Pulmonary artery endothelial cell (primary cell): ENCODE measurements at places on chromosomes 11 and 22. TPM values are rescaled to one million over a fixed set of nuclear protein-coding genes. Genes with fewer than 3 reads are reported as not detected.

- DNase-seq, result no peak
Measured at GRCh38 chr11:92227959-92228935, 3.6 kb downstream of the FAT3 start.

DNA sequence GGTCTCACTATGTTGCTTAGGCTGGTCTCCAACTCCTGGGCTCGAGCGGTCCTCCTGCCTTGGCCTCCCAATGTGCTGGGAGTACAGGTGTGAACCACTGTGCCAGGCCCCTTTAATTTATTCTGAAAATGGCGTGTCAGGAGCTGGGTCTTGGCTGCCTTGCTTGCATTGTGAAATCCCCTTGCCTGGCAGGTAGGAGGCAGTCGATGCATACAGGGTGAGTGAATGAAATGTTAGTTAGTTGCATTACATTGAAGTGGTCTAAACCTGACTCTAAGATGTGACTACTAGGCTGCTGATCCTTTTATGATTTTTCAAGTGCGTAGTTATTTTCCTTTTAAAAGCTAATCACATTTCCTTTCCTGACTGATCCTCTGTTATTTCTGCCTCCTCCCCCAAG, 42.9 kb downstream of the PARVB start:
- no peak for DNase-seq

DNA sequence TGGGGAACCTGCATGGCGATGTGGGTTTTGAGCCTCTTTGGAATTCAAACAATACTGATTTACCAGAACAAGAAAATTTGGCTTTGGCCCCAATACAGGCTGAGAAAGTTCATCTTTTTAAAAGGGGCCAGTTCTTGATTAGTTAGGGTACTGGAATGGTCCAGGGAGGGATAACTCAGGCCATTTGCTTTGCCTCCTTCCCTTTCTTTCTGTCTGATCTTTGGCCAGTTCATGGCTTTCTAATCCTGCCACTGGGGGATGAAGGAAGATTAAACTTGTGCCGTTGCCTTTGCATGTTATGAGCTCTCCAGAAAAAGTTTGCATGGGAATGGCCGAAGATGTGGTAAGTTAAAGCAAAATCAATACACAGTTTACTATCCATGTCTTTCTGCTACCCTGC, 78.4 kb downstream of the ADAMTS15 start:
- DNase-seq, result no peak

DNA sequence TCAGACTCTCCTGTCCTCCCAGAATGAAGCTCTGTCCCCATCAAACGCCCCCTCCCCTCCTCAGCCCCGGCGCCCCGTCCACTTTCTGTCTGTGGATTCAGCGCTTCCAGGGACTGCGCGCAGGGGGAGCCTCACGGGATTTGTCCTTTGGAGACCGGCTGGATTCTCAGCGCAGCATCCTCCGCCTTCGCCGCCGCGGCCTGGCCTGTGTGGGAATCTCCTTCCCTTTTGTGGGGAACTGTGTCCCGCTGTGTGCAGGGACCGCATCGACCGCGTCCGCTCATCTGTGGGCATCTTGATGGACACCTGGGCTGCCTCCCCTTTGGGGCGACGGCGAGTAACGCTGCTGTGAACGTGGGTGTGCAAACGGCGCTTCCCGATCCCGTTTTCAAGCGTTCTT, 1.1 kb upstream of the SCT start:
- DNase-seq, result no peak

DNA sequence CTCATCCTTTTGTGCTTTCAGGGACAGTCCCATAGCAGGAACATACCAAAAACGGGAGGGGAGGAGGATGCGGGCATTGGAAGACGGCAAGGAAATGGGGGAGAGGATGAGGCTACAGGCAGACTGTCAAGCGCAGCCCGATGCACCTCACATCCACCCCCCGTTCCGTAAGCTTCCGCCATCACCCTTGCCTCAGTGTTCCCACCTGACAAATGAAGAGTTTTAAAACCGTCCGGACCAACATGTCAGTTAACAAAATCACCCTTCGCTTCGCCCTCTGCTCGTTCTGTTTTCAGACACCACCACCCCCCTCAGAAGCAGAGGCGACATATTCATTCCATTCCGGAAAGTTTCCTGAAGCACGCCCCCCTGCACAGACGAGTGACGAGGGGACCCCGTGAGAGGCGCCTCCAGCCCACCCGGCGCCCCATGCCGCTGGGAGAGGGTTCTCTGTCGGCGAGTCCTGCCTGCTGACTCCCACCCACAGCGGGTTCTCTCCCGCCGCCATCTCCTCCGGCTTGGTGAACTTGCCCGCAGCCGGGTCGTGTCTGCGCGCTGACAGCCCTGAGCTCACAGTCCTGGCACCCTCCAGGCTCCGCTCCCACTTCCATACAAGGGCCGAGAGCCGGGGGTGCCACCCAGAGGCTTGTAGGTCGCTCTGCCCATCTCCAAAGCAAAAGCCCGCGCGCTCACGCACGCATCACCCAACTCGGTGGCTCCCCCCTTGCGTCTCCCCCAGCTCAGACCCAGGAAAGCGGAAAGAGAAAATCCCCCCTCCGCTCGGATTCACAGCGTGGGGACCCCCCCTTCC, 1.5 kb downstream of the IGSF9B start:
- no peak for DNase-seq

DNA sequence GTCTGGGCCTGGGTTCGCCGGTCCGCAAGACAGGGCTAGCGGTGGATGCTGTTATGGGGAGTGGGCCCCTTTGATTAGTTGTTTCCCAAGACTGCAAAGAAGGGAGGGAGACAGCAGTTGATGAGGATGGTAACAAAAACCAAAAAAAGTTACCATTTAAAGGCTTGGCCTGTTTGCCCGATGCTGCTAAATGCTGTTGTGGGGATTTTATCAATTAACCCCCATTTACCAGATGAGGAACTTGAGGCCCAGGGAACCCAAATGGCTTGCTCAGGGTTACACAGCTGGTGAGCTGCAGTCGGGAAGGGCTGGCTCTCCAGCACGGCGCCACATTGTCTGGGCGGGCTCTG, 3.4 kb downstream of the TRPT1 start:
- DNase-seq, result no peak

DNA sequence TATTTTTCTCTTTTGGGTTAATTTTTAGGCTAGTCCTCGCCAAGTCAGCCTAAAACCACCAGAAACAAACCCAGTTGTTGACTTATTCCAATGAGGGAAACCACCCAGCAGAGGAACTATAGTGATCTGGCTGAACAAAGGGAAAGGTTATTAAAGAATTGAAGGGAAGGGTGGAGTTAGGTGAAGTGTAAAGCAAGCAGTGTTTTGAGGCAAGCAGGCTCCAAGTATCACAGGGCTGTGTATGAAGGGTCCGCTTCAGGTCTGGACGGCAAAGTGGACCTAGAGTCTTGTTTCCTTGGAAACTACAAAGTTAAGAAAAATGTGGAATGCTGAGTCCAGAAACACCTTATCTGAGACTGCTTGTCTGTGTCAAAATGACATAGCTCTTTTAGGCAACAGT, 3.2 kb upstream of the TCN2 start:
- no peak for DNase-seq

- DNase-seq, result no peak
Measured at GRCh38 chr11:84524422-84525051, 1102.6 kb downstream of the DLG2 start.

GRCh38 chr22:47574556-47574955, 812.1 kb downstream of the TBC1D22A start:
- DNase-seq, result no peak

DNA sequence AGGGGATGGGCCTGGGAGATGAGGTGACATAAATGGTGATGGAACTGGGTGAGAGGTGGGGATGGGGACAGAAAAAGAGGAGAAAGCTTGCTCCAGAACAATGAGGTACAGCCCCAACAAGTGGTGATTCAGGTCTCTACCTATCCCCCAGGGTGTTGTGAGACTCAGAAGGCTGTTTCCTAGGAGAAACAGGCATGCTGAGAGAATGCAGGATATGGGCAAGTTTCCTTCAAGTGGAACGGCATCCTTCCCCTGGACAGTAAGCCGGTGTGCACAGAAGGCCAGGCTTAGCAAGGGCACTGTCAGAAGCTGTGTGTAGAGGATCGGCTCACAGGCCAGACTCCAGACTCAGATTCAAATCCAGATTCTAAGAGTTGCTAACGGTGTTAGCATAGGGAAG, 34.1 kb upstream of the CRTAM start:
- DNase-seq, result no peak

- DNase-seq, result peak; percentile 20
Measured at GRCh38 chr11:75311858-75312288, 39.6 kb downstream of the ARRB1 start.

- DNase-seq, result no peak
Measured at GRCh38 chr11:34366522-34366921, 8.7 kb upstream of the ABTB2 start.

GRCh38 chr11:2092956-2093412, 46.2 kb downstream of the IGF2 start:
- no peak for DNase-seq

DNA sequence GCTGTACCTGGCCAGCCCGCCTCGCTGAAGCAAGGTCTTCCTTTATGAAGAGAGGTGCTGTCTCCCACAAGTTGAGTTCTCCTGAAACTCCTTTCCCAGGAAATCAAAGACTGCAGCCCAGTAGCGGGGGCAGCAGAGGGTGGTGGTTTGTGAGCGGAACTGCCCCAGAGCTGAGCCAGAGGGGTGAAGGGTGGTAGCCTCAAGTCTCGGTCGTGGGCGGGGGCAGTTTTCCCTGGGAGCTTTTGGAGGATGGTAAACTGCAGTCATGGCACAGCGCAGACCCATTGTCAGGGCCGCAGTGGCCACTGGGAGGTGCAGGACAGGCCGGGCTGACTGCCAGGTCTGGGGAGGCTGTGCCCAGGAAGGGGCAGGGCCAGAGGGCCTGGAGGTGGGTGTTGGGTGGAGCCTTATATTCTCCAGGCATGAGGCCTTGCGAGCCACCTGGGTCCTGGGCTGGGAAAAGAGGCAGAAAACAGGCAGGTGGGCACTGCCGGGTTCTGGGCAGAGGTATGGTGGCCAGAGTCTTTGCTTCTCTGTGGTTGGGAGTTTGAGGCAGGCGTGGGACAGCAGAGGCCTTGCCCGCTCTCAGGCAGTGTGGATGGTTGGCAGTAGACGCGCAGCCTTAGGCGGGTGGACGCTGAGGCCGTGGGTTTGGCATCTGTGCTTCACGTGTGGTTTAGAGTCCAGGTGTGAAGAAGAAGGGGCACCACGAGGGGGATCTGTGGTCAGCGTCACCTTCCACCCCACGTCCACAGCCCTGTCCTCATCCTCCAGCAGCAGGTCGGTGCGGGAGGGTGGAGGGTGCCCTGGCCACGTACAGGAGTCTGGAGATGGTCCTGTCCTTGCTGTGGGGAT, 1176.4 kb downstream of the BRD1 start:
- no peak for DNase-seq

DNA sequence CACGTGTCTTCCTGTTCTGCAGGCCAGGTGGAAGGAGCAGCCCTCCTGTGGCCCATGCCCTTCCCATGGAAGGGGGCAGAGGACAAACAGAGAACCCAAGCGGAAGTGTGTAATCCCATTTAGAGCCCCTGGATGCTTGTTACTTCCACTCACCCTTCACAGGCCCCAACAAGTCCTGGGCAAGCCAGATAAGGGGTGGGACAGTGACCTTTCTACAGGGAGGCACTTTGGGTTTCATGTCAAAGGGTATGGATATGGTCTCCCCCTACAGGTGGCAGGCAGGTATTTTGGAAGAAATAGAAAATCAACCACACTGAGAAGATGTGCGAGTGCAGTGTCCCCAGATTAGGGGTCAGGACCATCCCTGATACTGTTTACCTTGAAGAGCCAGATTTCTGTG, 11.4 kb downstream of the MPEG1 start:
- DNase-seq, result no peak

- no peak for DNase-seq
Measured at GRCh38 chr11:94997437-94997836, 23.9 kb downstream of the KDM4D start.

- DNase-seq, result no peak
Measured at GRCh38 chr22:36435516-36436415, 45.7 kb downstream of the TXN2 start.

GRCh38 chr22:17192186-17192585, 27.0 kb downstream of the ADA2 start:
- no peak for DNase-seq

DNA sequence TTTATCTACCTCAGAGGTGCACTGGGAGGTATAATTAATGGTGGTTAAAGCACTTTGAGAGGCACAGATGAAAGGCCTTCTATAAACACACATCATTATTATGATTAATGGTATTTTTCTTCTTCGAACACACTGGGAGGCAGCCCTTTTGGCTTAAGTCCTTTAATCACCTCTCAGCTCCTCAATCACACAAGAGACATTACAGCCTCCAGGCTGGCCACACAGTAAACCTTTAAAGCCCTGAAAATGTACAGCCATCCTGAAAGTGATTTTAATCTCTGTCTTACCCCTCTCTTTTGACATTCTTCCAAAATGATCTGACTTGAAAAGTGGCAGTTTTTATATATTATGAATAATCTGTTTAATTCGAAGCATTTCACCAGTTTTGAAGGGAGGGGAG, 54.3 kb upstream of the VSTM5 start:
- DNase-seq, result no peak

GRCh38 chr11:131616481-131617140, 246.2 kb downstream of the NTM start:
- DNase-seq, result no peak

DNA sequence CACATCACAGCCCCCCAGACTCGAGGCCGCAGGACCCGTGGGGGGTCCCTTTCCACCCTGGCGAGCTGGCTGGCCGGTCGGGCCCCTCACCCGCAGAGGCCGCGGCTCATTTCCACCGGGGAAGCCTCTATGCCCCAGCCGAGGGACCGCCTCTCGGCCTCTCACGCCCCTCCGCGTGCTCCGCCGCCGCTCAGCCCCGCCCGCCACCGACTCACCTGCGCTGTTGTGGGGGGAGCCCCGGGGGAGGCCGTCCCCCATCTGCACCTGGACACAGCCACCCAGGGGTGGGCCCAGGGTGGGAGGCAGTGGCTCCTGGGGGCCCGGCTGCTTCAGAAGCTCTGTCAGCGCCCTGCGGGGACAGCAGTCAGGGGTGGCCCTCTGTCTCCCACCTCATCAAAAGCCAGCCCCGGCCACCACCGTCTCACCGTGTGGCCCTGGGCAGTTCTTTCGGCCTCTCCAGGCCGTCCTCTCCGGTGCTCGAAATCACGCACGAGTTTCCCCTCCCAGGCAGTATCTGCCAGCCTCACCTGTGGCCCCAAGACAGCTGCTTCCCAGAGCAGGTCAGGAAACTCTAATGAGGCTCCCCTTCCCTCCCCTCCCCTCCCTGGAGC, 3.8 kb downstream of the SHISA8 start:
- no peak for DNase-seq

MTNR1B gene
- not detected in 2 replicates for total RNA-seq

NLRP14 gene
- 0.21 and 0.40 TPM in 2 replicates for total RNA-seq

CDKN1C gene
- 3.5 and 4.2 TPM in 2 replicates for total RNA-seq

SCGB1C1 gene
- not detected in 2 replicates for total RNA-seq

NXPE4 gene
- not detected in 2 replicates for total RNA-seq

MS4A12 gene
- not detected in 2 replicates for total RNA-seq

MS4A1 gene
- total RNA-seq, result not detected in 2 replicates

RASSF10 gene
- total RNA-seq, result 0.26 TPM in 1 of 2 replicates, not detected in the other
